ENCODE measurements at places on chromosomes 6 and 20.
A peak's percentile ranks its signal among the peaks of the same experiment; 100 is the strongest.

- DNase-seq, result no peak
Observed at GRCh38 chr20:7996898-7997297, 22.7 kb downstream of the TMX4 start.

DNA sequence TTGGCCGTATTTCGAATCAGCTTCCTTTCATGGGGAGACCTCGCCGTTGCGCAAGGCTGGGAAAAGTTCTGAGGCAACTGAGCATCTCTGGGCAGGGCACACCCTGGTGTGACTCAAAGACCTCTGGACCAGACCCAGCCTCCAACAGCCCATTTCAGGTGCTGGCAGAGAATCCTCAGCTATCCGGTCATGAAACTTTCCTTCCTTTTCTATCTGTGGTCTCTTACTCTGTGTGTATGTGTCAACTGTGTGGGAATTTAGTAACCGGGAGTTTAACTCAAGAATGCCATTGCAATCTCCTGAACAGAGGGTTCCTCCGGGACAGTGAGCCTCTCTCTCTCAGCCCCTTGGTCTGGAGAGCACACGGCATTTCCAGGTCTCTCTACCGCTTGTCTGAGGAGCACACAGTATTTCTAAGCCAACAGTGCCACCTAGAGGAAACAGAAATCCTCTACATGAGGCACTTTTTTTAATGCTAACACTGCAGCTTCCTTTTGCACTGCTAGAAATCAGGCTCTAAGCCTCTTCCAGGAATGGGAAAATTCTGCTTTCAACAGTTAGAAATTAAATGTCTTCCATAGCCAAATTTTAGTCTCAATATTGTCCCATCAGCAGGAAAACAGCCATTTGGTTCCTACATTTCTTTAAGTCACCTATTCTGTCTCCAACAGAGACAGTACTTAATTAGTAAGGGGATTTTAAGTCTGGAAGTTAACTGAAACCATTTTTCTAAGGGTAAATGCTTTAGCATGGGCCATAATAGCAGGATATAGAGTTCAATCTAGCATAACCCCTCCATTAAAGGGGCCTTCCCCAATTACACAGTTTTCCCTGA, 32.7 kb downstream of the PLN start:
- peak; percentile 53 for DNase-seq

DNA sequence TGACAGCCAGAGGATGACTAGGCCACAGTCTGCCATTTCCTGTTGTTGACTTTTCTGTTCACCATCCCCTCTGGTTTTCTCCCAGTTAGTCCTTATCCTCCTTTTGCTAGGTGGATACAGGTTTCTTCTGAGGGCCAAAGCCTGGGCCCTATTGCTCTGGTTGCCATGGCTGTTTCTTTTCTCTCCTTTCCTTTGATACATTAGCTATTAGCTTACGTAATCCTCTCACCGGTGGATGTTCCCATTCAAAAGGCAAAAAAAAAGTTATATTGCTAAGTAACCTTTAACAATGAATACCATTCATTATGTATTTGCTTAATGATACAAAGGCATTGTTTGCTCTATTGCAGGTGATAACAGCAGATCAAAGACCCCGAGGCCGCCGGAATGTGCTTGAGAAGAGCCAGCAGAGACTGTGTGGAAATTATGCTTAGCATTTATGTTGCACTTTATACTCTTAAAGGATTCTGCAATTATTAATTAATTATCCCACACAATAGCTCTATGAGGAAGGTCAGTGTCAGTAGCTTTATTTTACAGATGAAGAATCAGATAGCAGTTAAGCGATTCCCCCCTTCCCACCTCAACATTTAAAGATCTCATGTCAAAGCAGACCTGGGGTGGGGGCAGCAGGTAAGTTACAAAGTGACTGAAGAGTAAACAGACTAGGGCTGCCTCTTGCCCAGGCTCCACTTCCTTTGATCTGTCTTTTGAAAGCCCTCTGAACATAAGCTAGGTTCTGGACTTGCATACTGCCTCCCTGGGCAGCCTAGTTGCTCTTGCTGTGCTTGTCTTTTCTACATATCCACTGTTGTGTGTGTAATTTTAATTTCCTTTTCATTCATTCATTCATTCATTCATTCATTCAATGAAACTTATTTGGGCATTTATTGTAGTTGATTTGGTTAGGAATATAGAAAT, 14.5 kb upstream of the TFB1M start:
- no peak for DNase-seq

GRCh38 chr6:113329942-113330635, 527.1 kb upstream of the MARCKS start:
- no peak for DNase-seq

DNA sequence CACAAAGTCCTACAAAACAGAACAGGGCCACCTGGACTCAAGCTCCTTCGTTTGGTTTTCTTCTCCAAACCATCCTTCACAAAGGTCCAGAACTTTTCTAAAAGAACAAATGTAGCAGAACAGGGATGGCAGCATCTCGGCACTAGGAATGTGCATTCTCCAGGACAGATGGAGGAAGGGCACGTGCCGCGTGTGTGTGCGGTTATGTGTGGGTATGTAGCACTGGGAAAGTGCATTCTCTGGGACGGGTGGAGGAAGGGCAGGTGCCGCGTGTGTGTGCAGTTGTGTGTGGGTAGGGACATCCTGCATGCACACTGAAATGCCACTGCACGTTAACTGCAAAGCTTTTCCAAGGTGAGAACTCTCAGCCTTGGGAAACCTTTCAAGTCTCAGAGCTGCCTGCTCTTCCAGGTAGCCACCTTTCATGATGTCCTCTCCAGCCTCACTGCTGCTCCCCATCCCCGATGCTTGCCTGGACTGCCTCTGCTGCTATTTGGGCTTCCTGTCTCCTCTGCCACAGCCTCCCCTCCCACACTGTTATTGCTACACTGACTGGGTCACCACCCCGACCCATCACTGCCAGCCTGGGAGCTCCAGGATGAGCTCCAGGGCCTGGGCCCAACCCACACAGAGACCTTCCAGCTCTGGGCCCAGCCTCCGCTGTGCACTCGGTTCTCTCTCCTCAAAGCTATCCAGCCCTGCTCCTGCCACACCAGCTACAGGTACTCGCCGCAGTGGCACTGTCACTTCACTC, 47.6 kb downstream of the EZR start:
- no peak for DNase-seq

DNA sequence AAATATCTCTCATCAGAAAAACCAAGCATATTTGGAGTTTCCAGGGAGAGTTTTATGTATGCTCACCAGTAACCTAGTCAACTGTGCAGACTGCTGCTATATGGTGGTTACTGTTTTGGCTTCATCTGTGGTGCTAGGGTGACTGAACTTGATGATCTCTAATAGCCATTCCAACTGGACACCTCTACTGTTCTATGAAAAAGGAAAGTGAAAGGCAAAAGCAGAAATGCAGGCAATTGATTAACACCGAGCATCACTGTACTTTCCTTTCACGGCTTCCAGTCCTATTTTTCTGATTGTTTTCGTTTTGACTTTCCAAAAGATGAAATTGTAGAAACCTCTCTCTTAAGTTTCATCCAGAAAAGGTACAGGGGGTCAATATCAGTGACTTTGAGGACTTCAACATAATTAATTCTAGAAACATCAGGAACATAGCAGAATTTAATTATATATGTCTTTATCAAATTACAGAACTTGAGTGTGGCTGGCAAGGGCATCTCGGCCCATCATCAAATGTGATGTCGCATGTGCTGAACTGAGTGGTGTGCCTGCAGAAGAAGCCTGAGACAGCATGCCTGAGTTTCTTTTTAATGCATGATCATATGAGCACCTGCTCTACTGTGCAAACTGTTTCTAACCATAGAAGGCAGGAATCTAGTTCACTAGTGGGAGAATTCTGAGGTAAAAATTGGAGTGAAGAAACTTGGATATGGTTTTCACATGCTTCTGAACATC, 464.3 kb upstream of the FLRT3 start:
- no peak for DNase-seq

GRCh38 chr6:140533526-140533925, 1159.1 kb upstream of the CITED2 start:
- DNase-seq, result no peak

DNA sequence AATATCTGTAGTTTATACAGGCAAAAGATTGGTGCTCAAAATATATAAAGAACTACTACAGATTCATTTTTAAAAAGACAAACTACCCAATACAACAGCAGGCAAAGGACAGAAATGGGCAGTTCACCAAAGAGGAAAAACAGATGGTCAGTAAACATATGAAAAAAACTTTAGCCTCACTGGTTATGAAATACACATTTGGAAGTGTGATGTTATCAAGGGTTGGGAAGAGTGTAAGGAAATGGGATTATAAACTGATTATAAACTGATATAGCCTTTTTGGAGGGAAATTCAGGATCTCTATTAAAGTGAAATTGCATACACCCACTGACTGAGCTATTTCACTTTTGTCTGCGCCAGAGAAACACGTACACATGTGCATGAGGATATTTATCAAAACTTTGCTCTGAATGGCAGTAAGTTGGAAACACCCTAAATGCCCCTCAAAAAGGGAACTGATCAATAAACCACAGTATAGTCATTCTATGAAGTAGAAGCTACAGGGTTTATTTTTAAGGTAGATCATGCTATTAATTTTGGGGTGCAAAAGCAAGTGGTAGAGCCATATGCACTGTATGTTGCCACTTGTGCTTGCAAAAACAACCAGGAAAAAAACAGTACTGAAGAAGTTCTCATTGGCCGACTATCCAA, 32.2 kb upstream of the ARFGEF2 start:
- DNase-seq, result no peak

GRCh38 chr6:157300006-157300405, 23.3 kb downstream of the TMEM242 start:
- no peak for DNase-seq

- no peak for DNase-seq
Observed at GRCh38 chr20:3652676-3653596, 10.3 kb downstream of the GFRA4 start.

DNA sequence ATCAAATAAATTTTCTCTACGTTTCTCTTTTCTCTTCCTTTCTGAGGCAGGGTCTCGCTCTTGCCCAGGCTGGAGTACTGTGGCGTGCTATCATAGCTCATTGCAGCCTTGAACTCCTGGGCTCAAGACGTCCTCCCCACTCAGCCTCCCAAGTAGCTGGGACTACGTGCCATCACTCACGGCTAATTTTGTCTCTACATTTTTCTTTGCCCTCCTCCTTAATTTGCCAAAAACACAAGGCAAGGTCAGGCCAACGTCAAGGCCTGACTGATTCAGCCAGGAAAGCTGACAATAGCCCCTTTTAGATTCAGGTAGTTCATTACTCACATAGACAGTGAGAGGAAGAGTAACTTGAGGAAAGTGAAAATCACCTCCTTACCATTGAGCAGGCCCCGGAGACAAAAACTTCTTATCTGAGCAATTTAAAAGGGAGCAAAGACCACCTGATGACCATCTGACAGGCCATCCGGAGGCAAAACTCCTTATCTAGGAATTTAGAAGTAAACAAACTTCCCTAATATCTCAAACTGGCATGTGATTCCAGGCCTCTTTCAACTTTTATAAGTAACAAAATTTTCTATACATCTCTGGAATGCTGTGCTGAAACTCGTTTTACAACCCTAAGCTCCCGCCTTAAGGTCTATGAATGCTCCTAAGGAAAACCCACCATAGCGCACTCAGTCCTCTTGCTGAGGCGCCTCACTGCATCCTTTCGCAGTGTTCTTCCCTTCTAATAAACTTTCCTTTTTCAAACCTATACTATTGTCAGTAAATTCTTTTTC, 42.1 kb upstream of the SRPK1 start:
- DNase-seq, result no peak

DNA sequence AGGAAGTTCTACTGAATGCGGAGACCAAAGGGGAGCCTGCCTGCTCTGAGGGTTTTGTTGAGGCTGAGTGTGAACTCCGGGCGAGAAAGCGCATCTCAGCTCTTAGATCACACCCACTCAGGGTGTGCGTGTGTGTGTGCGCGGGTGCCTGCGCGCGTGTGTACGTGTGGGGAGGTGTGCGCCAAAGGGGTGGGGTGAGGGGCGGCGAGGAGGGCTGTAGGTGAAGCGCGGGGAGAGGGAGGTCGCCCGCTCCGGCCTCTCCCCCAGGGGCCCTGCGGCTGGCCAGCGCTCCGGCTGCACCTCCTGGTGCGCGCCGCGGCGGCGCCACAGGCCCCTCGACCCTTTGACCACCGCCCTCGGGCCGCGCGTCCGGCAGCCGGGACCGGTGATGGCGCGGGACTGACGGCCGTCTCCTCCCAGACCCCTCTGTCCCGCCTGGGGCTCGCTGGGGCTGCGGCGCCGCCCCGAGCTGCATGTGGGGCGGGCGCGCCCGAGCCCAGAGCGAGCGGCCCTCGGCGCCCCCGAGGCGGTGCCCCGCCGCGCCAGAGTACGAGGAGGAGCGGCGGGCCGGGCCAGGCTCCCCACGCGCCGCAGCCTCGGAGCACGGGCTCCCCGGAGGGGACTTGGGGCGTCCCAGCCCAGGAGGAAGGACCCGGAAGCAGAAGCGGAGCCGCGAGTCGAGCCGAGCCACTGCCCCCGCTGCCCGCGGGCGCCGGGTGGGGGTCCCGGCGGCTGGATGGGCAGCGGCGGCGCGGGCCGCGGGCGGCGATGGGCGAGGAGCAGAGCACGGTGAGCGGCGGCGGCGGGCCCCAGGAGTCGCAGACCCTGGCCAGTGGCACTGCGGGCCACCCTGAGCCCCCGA, at the start of gene RNF217:
Gene RNF217 (plus strand): TSS at position 661 of the 862 bp plus-strand sequence. CDS start 108 bp downstream, at position 769.
- DNase-seq, result no peak

DNA sequence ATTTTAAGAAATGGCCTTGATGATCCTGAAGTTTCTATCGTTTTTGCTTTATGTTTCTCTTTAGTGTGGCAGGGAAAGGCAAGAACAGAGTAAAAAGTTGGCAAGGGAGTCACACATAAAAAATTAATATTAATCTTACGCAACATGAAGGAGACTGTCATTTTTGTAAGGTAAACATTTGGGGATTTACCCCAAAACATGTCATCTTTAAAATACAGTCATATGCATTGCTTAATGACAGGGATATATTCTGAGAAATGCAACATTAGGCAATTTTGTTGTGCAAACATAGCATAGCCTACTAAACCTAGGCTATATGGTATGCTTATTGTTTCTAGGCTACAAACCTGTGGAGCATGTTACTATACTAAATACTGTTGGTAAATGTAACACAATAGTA, 5.4 kb downstream of the RBL1 start:
- no peak for DNase-seq

GRCh38 chr6:147654103-147654845, 145.8 kb downstream of the SAMD5 start:
- no peak for DNase-seq

- DNase-seq, result no peak
Observed at GRCh38 chr6:15340775-15341174, 94.9 kb downstream of the JARID2 start.

- no peak for DNase-seq
Observed at GRCh38 chr20:38870733-38871559, 55.3 kb upstream of the FAM83D start.

GRCh38 chr6:145110109-145110508, 625.2 kb downstream of the EPM2A start:
- DNase-seq, result no peak

DNA sequence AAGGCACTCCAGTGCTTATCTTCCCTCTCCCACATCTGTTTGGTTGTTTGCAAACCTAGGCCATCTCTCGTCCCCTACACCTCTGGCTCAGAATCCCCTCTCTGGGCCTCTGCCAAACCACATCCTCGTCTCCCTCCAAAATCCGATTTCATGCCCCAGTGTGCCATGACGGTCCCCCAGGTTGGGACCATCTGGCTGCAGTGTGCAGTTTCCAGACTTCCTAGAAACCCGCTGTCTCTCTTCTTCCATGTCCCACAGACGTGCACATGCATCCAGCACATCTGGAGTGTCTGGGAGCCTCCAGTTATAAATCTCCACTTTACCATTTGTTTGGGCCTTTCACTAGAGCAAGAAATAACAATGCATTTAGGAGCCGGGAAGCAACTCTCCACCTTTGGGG, 316.2 kb downstream of the KIF16B start:
- DNase-seq, result peak; percentile 58

GRCh38 chr6:159615918-159616317, 77.1 kb downstream of the SOD2 start:
- no peak for DNase-seq

- no peak for DNase-seq
Observed at GRCh38 chr6:39669207-39669972, 55.8 kb downstream of the KIF6 start.

Measured in NCI-H1694 treated with DMSO at 0.1 percent for 48 hours (cell line).